ENCODE measurements at places on chromosomes 11 and 22.

GRCh38 chr11:7031471-7031871 is 11.2 kb downstream of the NLRP14 start:
- no peak for DNase-seq

DNA sequence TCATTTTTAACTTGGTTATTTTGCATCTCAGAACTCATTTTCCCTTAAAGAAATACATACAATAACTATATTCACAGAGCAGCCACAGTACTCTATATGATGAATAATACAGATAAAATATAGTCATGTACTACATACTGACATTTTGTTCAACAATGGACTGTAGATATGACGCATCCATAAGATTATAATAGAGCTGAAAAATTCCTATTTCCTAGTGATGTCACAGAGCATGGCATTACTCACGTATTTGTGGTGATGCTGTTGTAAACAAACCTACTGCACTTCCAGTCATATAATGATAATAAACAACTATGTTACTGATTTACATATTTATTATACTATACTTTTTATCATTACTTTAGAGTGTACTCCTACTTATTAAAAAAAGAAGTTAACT is 38.7 kb downstream of the NARS2 start:
- DNase-seq, result no peak

DNA sequence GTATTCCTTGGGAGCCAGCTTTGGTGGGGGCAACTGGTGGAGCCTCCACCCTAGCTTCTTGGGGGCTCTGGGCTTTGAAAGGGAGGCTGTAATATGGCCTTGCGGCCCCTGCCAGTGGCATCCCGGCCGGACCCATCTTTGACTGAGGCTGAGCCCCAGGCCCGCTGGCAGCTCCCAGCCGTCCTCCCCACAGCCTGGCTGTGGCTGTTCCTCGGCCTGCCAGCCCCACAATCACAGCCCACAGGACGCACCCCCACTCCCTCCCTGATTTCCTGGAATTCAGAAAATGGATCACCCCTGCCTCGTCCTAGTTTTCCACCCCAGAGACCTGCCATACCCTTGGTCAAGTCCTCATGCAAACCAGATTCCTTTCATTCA is 23.2 kb downstream of the SERPINH1 start:
- no peak for DNase-seq

GRCh38 chr11:28026634-28027290 is 81.2 kb downstream of the KIF18A start:
- no peak for DNase-seq

DNA sequence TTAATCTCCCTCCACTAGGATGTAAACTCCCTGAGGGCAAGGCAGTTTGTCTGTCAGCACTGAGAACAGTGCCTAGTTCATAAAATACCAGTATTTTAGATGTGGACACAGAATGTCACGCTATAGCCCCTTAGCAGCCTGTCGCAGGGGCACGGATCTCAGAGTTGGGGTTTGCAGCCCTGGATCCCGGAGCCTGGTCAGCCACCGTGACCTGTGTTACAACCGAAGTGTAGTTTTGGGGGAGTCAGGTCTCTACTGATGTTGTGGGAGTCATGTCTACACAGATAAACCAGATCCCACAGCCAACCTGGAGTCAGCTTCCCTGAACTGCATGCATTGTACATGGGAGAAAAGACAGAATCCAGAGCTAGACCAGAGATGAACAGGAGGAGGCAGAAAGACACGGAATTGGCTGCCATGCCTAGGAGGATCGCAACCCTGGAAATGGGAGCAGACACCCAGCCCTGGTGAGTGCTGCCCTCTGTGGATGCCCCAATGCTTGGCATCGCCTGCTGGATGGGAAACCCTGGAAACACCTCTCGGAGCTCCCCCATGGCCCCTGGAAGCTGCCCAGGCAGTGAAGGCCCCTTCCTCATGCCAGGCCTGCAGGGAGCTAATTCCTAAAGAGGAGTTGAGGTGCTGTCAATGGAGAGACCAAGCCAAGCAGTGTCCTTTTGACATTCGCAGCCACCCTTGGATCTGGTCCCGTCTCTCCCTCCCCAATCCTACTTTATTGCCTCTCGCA is 851.3 kb downstream of the TBC1D22A start:
- DNase-seq, result no peak

DNA sequence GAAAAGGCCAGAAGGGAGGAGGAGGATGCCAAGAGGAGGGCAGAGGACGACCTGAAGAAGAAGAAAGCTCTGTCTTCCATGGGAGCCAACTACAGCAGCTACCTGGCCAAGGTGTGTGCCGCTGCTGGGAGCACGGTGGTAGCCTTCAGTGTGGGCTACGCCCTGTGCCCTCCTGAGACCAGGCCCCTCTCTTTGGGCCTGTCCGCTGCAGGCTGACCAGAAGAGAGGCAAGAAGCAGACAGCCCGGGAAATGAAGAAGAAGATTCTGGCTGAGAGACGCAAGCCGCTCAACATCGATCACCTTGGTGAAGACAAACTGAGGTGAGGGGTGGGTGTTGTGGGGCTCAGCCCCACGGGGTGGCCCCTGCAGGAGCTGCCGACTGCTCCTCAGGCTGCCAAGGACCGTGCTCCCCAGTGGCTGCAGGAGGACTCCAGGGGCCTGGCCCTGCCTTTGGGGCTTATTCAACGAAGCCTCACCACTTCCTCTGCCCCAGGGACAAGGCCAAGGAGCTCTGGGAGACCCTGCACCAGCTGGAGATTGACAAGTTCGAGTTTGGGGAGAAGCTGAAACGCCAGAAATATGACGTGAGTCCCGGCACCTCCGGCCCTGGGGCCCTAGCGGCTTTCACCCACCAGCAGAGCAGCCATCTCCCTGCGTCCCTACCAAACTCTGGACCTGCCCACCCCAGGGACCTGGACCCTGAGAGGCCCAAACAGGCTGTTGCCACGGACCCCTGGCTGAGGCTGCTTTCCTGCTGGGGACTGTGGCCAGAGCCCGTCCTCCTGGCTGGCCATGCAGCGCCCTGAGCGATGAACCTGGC is 12.6 kb upstream of the MRPL23 start:
- DNase-seq, result no peak

DNA sequence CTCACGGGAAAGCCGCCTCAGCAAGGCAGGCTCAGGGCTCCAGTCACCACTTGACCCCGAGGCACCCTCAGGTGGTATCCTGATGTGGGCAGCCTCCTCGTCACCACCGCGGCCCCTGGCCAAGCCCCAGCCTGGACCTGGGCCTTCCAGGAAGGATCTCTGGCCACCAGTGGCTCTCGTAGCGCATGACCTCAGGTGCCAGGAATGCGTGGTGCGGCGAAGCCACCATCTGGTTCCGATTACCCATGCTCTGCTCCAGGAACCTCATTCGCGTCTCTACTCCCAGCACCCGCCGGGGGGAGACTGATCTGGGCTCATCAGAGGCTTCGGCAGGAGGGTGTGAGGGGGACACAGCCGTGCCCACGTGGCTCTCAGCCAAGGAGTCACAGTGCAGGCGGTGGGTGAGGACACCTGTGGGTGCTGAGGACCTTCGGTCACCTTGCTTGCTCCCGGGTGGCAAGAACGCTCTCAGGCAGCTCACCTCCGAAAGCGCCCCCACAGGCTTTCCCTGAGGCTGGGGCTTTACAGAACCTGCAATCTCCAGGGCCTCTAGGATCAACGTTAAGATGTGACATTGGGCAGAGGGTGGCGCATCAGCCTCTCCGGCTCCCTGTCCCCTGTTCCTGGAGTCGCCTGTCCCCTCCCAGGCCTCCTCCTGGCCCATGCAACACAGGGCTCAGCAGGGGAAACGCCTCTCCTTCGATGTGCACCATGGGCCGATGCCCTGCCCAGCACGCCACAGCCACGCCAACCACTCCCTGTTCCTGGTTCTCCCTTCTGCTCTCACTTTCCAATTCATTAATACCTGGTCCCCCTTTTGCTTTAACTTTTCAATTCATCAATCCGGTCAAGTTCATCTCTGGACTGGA is 39.0 kb downstream of the TBX1 start:
- DNase-seq, result no peak

DNA sequence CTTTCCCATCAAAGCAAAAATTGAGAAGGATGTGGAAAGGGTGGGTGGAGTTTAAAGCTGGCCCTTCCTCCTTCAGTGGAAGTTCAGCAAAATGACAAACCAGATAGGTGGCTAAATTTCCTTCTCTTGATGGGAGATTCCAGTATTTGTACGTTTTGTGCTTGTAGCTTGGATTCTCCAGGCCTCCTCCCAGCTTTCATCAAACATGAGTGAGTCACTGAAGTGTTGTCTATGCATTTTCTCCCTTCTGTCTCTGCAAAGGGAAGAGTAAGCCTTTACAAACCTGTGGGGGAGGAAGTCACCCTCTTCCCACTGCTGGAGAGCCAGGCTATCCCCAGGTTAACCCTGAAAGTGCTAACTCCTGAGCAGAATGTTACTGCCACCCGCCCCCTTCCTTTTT is 6.4 kb downstream of the MARK2 start:
- no peak for DNase-seq

GRCh38 chr11:24574461-24574860 is 77.6 kb downstream of the LUZP2 start:
- no peak for DNase-seq

- no peak for DNase-seq
Observed at GRCh38 chr22:23681026-23681809, 9.6 kb upstream of the RGL4 start.

GRCh38 chr11:27386181-27386845 is 23.3 kb upstream of the CCDC34 start:
- no peak for DNase-seq

GRCh38 chr11:114137838-114138237 is 78.3 kb downstream of the ZBTB16 start:
- DNase-seq, result no peak

All from CD4-positive, alpha-beta T cell treated with Interleukin-17A for 1 hour (primary cell).